ENCODE measurements at places on chromosomes 12 and 14.

DNA sequence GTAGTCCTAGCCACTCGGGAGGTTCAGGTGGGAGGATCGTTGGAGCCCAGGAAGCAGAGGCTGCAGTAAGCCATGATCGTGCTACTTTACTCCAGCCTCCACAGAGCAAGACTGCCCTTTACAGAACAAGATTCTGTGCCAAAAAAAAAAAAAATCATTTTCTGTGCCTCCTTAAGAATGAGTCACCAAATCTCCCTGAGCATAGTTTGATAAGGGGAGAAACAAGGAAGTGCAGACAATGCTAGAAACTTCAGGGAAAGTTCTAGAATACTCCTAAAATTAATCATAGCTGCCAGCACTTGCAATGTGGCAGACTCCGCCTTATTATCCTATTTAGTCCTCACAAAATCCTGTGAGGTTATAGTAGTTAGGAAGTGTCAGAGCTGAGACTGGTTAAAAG is 74.5 kb downstream of the KCNK10 start:
- ATAC-seq = no peak

GRCh38 chr14:90804292-90805083 is 11.7 kb downstream of the TTC7B start:
- ATAC-seq = no peak

DNA sequence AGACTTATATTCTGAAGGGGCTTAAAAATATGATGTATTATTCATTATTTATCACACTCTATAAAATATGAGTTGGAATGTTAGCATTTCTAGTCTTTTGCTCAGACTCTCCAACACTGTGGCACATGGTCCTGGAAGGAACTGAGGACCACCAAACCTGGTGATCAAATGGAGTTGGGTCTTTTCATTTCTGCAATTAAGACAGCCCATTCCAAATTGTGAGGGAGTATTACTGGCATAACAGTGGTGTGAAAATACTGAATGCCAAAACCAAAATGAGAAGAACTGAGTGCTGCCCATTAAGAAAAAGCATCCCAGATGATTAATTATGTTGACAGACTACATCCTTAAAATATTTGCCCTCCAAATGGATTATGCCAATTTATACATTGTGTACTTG is 90.8 kb downstream of the NPAS3 start:
- ATAC-seq = no peak

GRCh38 chr12:53365245-53365904 is 14.6 kb upstream of the SP1 start:
- no peak for ATAC-seq

DNA sequence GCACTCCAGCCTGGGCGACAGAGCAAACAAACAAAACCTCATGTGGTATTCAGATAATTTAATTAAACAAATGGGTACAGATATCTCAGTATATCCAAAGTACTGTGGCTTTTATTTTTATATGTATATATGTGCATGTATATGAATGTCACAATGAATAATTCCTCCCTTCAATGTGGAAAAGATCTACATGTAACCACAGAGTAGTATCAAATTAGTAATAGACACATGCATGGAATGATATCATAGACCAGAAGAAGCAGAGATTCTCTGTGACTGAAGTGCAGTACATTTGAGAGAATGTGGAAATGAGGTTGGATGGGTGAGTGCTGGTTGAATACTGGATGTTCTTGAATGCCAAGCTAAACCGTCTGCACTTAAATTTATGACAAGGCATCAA is 222.9 kb downstream of the CPNE8 start:
- no peak for ATAC-seq

GRCh38 chr12:39606712-39607423 is 12.7 kb downstream of the ABCD2 start:
- ATAC-seq = no peak

- ATAC-seq = peak; percentile 99
Observed at GRCh38 chr12:43805860-43806736, at the start of gene TWF1. Gene TWF1 (minus strand): TSS chr12:43806317. CDS start chr12:43806245, 72 bp downstream.

- no peak for ATAC-seq
Observed at GRCh38 chr12:9243999-9244649, 35.9 kb upstream of the PZP start.

GRCh38 chr12:48767047-48767446 is 21.8 kb downstream of the ADCY6 start:
- ATAC-seq = no peak
